ENCODE measurements at places on chromosomes 3 and 15.

- no peak for DNase-seq
Measured at GRCh38 chr3:16439163-16439847, 74.2 kb downstream of the RFTN1 start.

- DNase-seq, result no peak
Measured at GRCh38 chr3:56351537-56351936, 116.7 kb downstream of the ERC2 start.

GRCh38 chr15:38254051-38254883 is 1.6 kb downstream of the SPRED1 start:
- DNase-seq, result peak; percentile 26

DNA sequence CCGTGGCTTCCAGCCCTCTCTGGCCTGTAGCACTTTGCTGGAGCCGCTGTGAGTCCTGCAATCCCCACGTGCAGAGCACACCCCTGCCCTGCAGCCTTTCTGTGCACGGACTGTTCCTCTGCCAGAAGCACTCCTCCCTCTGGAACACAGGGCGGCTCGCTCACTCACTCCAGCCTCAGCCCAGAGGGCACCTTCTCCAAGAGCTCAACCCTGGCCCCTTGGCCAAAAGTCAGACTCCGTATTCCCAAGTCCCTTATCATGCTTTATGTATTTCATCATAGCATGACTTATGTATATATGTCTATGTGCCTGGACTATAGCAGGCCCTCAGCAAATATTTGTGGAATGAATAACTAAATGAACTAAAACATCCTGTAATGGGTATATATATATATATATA is 63.2 kb downstream of the ASB7 start:
- peak; percentile 49 for DNase-seq

GRCh38 chr3:126395846-126396513 is 1.3 kb downstream of the CFAP100 start:
- DNase-seq, result no peak

DNA sequence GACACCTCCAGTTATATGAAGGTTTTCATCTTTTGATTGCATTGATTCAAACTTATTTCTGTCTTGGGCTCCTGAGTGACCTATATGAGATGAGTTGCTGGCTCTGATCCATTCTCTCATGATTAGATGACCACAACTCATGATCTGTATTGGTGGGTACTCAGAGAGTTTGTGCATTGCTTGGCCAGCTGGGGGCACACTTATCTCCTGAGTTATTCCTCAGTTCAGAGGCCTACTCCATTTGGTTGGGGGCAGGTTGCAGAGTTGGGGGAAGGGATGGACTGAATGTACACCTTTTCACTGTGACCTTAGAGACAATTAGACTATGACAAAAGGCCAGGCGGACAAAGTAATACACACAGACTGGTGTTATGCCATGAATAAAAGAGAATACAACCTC is 166.2 kb upstream of the SEMA6D start:
- no peak for DNase-seq

DNA sequence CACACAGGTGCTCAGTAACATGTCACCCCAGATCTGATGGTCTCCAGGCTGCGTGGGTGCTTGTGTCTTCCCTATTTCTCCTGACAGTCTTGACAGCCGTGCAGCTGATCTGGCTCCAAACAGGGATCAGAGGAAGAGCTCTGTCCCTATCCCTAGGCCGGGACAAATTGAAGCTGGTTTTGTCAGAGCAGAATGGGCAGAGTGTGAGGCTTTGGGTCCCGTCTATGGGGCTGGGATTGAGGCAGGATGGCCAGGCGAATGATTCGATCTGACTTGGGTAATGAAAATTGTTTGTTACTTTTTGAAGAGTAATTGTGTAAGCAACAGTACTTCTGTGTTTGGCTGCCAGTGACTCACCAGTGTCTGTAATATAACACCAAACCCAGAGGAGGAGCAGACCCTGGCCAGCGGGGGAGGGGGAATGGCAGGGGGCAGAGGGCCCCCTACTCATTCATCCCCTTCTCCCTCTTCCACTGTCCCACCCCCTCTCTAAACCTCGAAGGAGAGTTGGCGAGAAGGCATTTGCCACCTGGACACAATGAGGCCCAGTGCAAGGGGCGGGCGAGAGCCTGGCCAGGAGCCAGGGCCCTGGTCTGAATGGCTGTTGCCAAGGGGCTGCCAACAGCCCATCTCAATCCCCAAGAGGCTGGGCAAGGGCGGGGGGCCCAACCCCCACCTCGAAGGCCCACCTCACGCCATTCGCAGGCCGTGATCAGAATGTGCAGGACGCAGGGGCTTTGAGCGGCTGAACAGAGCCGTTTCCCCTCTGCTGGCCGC is 4.9 kb upstream of the MAGEF1 start:
- peak; percentile 13 for DNase-seq

DNA sequence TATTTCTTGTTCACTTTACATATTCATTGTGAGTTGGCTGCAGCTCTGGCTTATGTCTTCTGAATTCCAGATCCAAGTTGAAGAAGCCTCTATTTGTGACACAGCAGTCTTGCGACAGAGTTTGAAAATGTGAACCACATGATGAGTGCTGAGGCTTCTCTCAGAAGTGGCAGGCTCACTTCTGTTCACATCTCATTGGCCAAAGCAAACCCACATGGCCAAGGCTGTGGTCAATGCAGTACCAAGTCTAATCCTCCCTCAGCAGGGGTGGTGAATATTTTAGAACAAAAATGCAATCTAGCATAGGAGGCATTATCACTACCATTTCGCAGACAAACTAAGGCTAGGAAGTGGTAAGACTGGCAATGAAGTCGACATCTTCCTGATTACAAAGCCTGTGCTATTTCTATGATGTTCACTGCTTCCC is 45.2 kb downstream of the CDCP1 start:
- DNase-seq, result peak; percentile 13

DNA sequence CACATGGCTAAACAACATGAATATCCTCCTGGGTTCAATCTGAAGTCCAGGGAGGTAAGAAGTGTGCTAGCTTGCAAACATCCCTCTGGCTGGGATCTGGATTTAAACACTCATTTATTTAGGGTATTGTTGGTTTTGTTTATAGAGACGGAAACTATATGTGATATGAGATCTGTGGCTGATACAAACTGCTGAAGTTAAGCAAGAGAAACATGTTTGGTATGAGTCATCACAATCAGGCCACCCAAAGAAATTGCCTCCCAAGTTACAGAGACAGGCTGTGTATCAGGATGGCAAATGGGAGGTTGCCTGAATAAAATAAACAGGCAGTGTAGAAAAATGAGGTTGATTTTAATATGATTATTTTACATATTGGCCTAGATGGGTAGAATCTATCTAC is 562.1 kb downstream of the IGSF11 start:
- DNase-seq, result no peak

DNA sequence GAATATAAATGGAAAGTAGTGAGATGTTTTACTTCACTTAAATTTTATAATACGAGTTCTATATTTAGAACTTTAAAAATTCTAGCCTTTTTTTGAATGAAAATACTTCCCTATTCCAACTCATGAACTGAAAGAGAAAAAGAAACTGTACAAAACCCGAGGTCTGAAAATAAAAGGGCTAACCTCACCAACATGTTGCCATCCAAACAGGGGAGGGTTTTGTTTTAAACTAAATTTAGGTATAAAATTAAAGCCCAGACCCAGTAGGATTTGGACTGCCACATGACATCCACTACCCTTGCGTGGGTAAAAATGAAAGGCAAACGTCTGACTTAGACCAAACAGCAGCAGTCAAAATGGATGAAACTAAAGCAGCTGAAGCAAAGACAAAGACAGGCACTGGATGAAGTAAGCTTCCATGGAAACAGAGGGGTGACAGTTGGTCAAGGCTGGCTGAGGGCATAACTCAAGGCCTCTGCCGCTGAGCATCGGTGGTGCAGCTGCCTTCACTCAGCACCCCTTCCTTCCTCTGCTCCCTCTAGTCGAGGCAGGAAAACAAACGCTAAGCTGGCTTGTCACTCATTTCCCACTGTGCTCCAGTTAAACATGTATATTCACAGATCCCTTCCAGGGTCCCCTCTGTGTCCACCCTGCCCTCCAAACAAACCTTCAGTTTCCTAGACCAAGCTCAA is 58.1 kb downstream of the TM4SF4 start:
- no peak for DNase-seq

DNA sequence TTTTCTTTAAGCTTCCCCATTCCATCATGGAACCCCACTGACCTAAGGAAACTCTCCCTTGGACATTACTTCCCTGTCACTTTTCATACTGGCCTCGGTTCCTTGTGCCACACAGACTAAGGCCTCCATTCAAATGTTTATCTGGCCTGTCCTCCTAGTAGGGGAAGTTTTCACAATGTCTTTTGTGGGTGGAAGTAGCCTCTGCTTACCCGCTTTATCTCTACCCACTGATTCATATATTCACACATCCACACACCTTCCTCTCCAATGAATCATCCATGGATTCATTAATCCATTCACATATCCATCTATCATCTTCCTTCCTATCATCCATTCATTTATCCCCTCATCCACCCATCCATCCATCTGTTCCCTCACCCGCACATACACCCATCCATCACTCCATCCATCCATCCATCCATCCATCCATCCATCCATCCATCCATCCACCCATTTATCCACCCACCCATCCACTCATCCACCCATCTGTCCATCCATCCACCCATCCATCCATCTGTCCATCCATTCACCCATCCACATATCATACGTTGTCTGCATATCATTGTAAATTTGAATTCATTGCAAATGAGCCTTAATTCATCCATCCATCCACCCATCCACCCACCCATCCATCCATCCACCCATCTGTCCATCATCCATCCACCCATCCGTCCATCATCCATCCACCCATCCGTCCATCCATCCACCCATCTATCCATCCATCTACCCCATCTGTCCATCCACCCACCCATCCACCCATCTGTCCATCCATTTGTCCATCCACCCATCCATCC is 49.1 kb downstream of the IQSEC1 start:
- DNase-seq, result no peak

DNA sequence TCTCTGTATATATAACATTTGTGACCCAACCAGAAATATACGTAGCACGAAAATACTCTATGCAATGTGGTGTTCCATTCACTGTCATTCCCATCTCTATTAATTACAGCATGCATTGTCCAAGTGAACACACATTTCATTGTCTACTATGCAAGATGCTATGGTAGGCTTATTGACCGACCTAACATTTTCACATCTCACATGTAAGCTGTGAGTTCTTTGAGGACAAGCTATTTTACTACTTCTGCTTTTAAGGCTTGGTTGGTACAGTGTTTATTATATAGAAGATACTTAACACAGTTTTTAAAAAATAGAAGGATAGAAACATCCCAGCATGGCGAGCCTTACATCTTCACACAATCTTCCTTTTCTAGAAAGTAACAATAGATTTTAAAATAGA is 164.4 kb downstream of the KLHL25 start:
- DNase-seq, result no peak

DNA sequence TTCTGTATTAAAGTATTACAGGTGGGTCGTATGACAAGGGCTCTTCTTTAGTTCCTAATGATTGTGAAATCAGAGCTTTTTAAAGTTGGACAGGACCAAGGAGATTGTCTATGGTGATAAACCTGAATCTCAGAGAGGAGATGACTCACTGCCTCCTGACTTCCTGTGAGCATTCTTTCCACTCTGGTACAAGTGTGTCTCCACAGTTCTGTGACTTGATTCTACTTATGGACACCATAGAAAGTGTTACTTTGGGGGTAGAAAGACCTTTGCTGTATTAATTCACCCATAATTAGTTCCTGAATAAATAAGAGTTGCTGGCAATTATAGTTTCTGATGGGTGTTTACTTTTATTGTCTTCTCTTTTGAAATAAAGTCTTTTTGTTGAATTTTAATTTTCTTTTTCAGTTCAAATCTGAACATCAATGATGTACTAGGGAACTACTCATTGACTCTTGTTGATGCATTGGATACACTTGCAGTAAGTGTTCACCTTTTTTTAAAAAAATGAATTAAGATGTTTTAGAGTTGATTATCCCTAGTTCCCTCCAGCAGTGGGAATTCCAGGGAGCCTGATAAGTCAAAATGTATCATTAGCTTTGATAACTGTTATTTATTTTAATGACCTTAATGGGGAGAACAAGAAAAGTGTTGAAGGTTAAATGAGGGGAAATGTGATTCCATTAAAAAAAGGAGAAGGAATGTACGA is 7.4 kb downstream of the EDEM1 start:
- peak; percentile 68 for DNase-seq

GRCh38 chr15:40102897-40103858 is 5.5 kb downstream of the BMF start:
- DNase-seq, result peak; percentile 82

- no peak for DNase-seq
Measured at GRCh38 chr3:45608885-45609284, 14.3 kb downstream of the LIMD1 start.

- DNase-seq, result no peak
Measured at GRCh38 chr3:165491487-165491886, 295.3 kb upstream of the SLITRK3 start.

DNA sequence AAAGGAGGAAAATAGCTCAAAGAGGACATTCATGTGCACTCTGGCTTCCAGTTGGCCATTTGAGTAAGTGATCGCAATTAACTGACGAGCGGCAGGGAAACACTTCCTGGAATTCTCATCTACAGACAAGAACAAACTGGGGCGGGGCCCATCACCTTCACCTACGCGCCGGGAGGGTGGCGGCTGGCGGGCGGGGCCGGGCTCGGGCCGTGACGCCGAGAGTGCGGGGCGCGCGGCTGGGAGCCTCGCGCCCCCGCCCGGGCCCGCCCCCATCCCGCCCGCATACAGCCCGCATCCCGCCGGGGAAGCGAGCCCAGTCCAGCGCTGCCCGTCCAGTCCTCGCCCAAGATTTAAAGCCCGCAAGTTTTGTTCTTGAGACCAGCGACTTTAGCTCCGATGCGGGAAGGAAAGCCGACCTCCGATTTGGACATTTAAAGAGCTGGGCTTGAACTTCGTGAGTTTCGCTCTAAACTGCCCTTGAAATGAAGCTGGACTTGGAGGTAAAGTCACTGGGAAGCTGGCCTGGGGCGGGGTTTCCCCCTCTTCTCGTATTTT is at the start of gene B3GNT5:
Gene B3GNT5, plus strand, starts transcription at position 281 of the 555 bp plus-strand sequence. CDS start 16,546 bp downstream, outside the sequence.
- DNase-seq, result no peak

GRCh38 chr3:169509359-169509758 is 154.2 kb downstream of the MECOM start:
- no peak for DNase-seq

GRCh38 chr3:147191795-147192385 is 214.5 kb downstream of the ZIC4 start:
- peak; percentile 15 for DNase-seq

DNA sequence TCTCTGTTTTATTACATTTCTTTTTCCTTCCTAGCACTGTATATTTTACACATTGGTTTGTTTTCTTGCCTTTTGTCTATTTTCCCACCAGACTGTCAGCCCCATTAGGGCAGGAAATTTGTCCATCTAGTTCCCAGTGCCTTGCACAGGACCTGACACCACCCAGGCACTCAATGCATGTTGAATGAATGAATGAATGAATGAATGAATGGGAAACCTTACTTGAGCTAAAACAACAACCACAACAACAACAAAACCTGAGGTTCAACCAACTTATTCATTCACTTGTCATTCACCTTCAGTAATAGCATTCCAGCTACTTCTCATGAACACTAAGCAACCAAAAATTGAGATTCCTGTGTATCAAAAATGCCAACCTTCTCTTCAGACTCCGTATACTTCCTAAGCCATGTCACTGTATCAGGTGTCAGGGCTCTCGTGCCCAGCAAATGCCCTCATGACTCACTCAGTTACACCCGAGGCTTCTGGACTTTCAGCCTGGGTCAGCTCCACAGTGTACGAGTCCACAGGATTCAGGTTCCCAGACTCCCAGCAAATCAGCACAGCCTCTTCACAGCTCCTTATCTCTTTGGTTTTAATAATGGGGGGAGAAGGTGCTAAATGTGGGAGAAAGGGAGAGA is 37.3 kb downstream of the FSD2 start:
- no peak for DNase-seq

GRCh38 chr3:50168791-50169190 is 13.7 kb downstream of the SEMA3F start:
- DNase-seq, result no peak
